Stimulated activated CD8-positive, alpha-beta memory T cell treated with anti-CD3 and anti-CD28 coated beads, Interleukin-15, amount 100 ng/mL, for 24 hours (primary cell): ENCODE measurements at places on chromosomes 6 and 20.

- no peak for DNase-seq
Measured at GRCh38 chr6:121437851-121438651, 2.6 kb downstream of the GJA1 start.

DNA sequence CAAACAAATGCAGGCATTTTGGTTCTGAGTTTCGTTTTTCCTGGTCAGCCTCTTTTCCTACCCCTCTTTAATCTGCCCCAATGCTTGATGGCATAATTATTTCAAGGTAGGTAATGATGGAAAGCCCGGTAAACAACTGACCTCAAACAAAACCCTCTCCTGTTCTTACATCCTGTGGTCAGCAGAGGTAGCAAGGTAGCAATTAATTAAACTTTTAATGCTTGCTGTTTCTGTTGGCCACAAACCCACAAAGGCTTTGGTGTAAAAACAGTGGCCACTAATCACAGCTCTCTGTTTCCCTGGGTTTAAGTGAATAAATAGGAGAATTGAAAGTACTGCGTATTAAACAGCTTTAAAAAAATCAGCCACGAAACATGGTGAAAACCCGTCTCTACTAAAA, 261.5 kb upstream of the SOX4 start:
- no peak for DNase-seq

- DNase-seq, result no peak
Measured at GRCh38 chr6:1310628-1311399, 1.1 kb upstream of the FOXQ1 start.

DNA sequence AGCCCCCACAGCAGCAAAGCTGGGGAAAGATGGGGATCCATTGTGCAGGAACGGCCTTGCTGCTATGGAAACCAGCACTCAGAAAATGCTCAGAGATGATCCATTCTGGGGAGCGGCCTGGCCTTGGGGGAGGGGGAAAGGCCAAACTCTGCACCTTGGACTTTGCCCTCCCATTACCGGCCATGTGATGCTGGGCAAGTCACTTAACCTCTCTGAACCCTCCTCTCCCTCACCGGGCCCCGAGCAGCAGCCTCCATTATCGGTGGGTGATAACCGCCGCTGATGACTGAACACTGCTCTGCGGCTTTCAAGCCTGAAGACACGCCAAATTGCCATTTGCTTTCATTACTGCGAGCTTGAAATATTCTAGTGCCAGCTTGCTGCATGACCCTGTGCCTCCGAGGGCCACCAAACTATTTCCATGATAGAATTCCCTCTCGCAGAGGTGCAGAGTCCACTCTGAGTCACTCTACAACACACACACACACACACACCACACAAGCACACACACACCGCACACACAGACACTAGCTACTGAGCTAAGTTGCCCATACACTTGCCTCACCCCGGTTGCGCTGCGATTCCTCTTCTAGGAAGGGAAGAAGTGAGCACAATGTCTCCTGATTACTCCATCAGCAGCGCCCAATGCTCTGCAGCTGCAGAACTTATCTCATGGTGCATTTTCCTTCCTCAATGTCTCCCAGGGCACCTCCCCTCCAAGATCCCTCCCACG, 20.6 kb upstream of the SIRPA start:
- no peak for DNase-seq

GRCh38 chr6:134732763-134733162, 217.1 kb downstream of the ALDH8A1 start:
- DNase-seq, result no peak

GRCh38 chr20:46683939-46684750, 5.1 kb downstream of the TP53RK start:
- no peak for DNase-seq

DNA sequence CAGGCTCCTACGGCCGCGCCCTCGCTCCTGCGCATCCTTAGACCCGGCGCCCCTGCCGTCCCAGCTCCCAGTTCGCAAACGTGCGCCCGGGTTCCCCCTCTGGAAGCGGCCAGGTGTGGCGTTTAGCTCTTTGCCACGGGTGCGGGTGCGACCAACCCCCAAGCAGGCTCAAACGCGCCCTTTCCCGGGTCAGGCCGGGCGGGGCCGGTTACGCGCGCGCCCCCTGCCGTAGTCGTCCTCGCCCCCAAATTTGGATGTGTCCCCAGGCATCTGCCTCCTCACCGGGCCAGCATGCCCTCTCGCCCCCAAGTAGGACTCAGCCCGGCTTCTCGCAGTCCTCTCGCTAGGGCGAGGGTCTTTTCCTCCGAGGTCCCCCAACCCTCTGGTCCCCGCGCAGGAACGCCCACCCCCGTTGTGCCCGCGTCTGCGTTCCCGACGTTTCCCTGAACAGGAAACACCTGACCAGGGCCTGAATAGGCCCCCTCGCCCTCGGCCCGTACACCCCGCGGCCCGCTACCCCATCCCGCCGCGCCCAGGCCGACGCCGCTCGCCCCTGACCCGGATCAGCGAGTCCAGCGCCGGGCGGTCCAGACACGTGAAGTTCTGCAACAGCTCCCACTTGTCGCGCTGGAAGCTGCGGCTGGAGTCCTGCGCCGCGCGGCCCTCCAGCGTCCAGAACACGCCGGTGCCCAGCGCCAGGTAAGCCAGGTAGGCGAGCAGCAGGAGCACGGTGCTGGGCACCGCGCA, 520 bp downstream of the KCNK17 start:
- no peak for DNase-seq

DNA sequence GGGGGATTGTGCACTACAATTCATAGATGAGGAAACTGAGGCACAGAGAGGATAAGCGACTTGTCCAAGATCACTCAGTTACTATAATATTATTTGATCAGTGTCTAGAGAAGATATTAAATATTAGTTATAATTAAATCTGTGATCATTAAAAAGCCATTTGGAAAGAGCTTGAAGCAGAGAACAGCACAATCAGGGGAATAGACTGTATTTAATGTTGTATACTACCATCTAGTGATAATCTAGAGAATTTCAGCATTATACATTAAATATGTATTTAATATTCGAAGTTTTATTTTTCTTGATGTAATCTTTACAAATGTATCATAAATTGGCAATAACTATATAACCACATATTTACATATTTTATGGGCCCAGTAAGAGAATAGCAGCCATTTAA, 20.1 kb upstream of the MTCL3 start:
- no peak for DNase-seq

- no peak for DNase-seq
Measured at GRCh38 chr6:143449082-143449713, 1.3 kb downstream of the ADAT2 start.

DNA sequence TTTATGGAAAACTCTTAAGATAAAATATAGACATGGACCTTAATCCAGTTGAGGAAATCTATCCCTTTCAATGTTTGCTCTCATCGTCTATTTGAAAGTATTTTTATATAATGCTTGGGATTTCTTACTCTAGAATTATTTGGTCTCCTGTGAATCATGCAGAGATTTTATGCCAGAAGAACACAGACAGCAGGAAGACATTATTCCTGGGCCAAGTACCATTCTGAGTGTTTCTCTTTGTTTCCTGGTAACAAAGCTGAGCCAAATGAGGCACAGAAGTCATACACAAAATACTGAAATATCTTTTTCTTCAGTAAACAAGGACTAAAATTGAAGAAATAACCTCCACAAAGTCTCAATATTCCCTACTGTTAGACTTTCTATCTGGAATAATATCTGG, 538.2 kb upstream of the EYS start:
- no peak for DNase-seq

DNA sequence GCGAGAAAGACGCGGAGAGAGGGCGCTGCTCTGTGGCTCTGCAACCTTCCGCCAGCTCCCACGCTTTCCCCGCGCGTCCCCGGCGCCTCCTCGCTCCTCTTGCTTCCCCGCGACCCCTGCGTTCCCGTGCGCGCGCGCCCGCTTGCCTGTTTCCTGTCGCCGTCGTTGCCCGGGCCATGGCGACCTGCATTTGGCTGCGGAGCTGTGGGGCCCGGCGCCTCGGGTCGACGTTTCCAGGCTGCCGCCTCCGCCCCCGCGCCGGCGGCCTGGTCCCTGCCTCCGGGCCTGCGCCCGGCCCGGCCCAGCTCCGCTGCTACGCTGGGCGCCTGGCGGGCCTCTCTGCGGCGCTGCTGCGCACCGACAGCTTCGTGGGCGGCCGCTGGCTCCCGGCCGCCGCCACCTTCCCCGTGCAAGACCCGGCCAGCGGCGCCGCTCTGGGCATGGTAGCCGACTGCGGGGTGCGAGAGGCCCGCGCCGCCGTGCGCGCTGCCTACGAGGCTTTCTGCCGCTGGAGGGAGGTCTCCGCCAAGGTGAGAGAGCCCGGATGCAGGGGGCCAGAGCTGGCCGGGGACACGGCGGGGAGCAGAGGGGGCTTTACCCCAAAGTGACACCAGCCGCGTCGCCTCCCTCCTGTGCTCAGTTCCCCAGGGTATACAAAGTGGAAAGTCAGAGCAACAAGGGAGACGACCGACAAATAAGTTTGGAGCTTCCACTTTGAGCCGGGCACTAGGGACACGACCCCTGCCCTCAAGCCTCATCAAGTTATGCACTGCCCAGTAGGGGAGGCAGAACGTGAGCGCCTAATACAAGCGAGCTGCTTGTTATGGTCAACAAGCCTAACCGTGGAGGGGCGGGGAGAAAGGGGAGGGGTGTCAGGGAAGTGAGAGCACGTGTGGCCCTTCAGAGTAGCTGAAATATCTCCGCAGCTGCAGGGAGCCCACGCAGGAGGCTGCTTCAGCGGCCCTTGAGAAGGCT, at the start of gene ALDH5A1:
TSS of gene ALDH5A1 (plus strand) at position 149 of the 975 bp plus-strand sequence. CDS start at position 177, 28 bp downstream.
- peak; percentile 61 for DNase-seq

DNA sequence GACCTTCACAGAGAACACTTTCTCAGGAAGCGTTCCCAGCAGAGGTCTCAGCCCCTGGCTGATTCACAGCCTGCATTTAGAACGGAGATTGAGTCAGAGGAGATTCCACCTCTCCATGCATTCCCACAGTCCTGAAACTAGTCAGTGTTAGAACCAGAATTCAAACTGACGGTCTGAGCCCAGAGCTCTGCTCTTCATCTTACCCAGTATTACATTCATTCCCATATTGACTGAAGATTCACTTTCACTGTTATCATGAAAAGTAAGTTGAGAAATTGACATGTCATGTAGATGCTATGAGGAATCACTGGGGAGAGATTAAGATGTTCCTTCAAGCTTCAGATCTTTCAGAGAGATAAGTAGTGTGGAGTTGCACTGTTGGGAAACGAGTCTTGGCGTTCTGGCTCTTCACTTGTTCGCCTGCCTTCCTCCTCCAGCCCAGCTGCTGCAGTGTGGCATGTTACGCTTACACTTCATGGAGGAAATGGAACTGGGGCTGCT, 28.3 kb downstream of the MAS1 start:
- DNase-seq, result no peak

DNA sequence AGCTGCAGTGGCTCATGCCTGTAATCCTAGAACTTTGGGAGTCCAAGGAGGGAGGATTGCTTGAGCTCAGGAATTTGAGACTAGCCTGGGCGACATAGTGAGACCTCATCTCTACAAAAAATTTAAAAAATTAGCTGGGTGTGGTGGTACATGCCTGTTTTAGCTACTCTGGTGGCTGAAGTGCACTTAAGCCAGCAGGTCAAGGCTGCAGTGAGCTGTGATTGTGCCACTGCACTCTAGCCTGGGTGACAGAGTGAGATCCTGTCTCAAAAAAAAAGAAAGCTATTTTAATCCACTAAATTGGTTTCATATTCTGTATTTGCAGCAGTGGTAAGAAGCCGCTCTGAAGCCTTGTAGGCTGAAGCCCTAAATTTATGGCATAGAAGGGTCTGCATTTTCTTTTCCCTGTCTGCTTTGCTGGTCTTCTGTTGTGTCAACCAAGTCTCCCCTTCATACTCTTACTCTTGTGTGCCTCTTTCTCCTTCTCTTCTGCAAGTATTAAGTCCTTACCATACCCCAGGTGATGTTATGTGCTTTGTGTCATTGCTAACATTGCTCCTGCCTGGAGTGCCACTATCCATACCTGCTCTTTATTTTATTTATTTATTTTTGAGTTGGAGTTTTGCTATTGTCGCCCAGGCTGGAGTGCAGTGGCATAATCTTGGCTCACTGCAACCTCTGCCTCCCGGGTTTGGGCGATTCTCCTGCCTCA, 70.9 kb downstream of the MYO6 start:
- no peak for DNase-seq

GRCh38 chr20:37305839-37306238, 16.4 kb downstream of the MANBAL start:
- no peak for DNase-seq

GRCh38 chr6:134669485-134669884, 280.4 kb downstream of the ALDH8A1 start:
- no peak for DNase-seq

- no peak for DNase-seq
Measured at GRCh38 chr6:69349771-69350170, 447.0 kb downstream of the LMBRD1 start.

GRCh38 chr6:31031095-31031494, 20.8 kb downstream of the MUC22 start:
- no peak for DNase-seq

DNA sequence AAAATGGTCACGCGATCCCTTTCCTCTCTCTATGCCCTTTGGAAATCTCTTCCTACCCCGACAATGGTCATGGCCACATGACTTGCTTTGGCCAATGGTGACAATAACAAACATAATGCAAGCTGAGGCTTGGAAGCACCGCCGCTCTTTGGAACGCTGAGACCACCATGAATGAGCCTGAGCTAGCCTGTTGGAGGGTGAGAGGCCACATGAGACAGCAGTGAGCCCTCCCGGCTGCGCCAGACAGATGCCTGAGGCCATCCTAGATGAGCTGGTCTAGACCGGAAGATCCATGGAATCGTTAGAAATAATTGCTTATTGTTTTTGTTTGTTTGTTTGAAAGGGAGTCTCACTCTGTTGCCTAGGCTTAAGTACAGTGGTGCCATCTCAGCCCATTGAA, 64.2 kb downstream of the STK35 start:
- DNase-seq, result no peak

GRCh38 chr6:156028335-156029131, 572.9 kb upstream of the NOX3 start:
- DNase-seq, result no peak

GRCh38 chr6:169132352-169132940, 121.2 kb downstream of the THBS2 start:
- no peak for DNase-seq

GRCh38 chr20:45340236-45340847, 7.9 kb downstream of the SDC4 start:
- DNase-seq, result no peak

- DNase-seq, result no peak
Measured at GRCh38 chr6:117451671-117452070, 25.9 kb upstream of the ROS1 start.

DNA sequence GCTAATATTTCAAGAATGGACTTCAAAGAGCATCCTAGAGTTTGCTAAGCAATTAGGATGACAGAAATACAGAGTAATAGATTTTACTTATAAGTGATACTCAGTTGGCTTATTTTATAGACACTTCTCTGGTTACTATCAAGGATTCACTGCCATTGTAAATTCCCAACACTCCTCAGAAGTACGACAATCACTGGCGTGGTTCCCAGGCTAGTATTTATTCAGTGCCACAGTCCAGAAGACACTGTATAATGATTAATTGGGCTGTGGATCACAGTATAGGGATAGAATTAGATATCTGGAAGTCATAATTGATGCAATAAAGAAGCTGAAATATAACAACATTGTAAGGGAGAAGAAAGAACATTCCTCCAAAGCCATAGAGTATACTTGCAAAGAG, 15.7 kb downstream of the MANEA start:
- no peak for DNase-seq
